ENCODE measurements at places on chromosomes 1 and 21.

GRCh38 chr1:64325856-64326255 is 122.4 kb downstream of the UBE2U start:
- no peak for DNase-seq

- no peak for DNase-seq
These were observed 17.0 kb upstream of the LRRC8C start for GRCh38 chr1:89615676-89616598.

DNA sequence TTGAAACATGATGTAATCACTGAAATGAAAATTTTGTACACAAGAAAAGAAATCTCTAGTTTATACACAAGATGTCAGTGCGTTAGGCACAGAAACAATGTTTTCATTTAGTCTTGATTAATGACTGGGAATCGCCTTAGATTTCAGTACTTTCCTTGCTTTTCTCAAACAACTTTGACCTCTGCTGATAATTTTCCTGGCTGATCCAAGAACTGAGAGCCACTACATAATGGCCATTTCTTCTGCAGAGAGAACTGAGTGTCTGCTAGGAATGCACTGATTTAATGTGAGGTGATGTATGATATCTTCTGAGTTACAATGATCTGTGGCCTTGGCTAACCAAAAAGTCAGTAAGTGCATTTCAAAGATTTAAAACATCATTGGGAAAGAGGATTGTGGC is 308.1 kb downstream of the CTH start:
- DNase-seq, result no peak

- no peak for DNase-seq
These were observed 51.8 kb downstream of the SLAMF6 start for GRCh38 chr1:160471253-160471652.

DNA sequence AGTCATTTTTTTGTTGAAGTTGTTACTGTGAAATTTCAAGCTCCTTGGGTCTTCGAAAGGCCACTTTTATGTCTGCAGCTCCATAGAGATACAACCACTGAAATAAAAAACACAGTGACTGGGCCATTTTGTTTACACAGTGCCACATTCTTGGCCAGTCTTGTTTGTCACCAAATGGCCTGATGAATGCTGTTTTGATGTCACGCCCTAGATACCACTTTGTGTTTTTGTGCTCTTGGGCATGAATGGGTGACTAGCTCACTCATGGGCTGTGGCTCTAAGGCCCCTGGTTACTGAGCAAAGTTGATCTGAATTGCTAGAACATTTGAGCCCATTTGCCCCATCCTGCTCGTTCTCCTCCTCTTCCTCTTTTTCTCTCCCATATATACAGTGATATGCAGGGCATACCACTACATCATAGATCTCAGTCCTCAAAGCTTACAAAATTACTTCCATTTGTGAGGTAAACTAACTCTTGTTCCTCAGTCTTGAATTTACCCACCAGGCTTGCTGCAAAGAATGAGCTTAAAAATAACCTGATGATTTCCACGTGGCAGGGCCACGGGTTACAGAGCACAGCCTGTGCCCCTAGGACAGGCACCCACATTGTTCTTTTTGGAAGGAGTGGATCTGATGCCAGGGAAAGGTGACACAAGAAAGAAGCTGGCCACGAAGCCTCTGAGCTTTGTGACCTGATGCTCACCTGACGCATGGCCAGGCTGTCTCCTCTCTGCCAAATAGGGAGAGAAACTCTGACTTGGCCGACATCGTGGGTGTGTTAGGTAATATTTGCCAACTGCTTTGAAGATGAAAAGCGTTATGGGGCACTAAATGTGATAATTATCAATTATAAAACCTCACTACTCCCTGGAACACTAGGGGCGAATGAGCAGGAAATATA is 92.4 kb downstream of the RUNX1 start:
- no peak for DNase-seq

Data from stimulated activated CD8-positive, alpha-beta memory T cell treated with anti-CD3 and anti-CD28 coated beads, Interleukin-4, amount 100 ng/mL, for 1 hour (primary cell).